ENCODE measurements at places on chromosomes 11 and 22.
A peak's percentile ranks its signal among the peaks of the same experiment; 100 is the strongest.

- H3K4me1 ChIP-seq = no peaks in the 10 kb centered on the region
- ATAC-seq = no peak
- no peaks in the 10 kb centered on the region for H3K36me3 ChIP-seq
- no peak overlapping the region for H3K4me3 ChIP-seq
- H3K27ac ChIP-seq = no peak overlapping the region
- H3K27me3 ChIP-seq = no peaks in the 10 kb centered on the region
Observed at GRCh38 chr11:27553186-27553585, 46.6 kb upstream of the LIN7C start.

GRCh38 chr11:134639586-134640330, 227.7 kb upstream of the B3GAT1 start:
- ATAC-seq = no peak
- H3K36me3 ChIP-seq = no peaks in the 10 kb centered on the region
- H3K4me3 ChIP-seq = no peak overlapping the region
- H3K4me1 ChIP-seq = peaks cover 7% of the 10 kb centered on the region
- H3K27me3 ChIP-seq = peaks cover 29% of the 10 kb centered on the region
- H3K27ac ChIP-seq = no peak overlapping the region

- H3K27me3 ChIP-seq = peaks cover 39% of the 10 kb centered on the region
- peak; percentile 82 for ATAC-seq
- no peaks in the 10 kb centered on the region for H3K36me3 ChIP-seq
Observed at GRCh38 chr11:18768472-18768901, 23.1 kb downstream of the PTPN5 start.

- no peak overlapping the region for H3K27ac ChIP-seq
- no peak overlapping the region for H3K4me3 ChIP-seq
- no peaks in the 10 kb centered on the region for H3K27me3 ChIP-seq
- no peaks in the 10 kb centered on the region for H3K4me1 ChIP-seq
- ATAC-seq = no peak
Observed at GRCh38 chr11:102981324-102981910, 25.9 kb upstream of the MMP13 start.

- no peaks in the 10 kb centered on the region for H3K4me1 ChIP-seq
- no peak for ATAC-seq
- no peaks in the 10 kb centered on the region for H3K27me3 ChIP-seq
Observed at GRCh38 chr11:39617971-39618370, 1841.5 kb downstream of the LRRC4C start.

- no peak overlapping the region for H3K27ac ChIP-seq
- no peak for ATAC-seq
- H3K27me3 ChIP-seq = no peaks in the 10 kb centered on the region
- H3K4me1 ChIP-seq = no peaks in the 10 kb centered on the region
- H3K4me3 ChIP-seq = no peak overlapping the region
Observed at GRCh38 chr22:30596199-30596598, 4.5 kb upstream of the PES1 start.

DNA sequence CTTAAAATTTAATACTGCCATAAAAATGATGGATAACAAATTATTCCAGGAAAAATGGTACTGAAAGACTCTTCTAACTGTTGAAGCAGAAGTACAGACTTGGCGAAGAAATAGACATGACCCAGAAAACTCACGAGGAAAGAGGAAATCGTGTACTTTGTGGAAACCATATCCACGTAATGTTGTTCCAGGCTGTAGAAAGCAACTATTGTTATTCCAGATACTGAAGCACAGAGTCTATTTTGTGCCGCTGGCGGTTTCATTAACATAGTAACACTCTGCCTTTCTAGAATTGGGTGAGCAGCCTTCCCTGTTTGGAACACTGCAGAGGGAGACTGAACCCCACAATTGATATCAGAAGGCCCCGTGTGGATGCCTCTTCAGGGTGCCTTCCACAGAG, 310.6 kb downstream of the TBC1D22A start:
- H3K4me3 ChIP-seq = no peak overlapping the region
- H3K27ac ChIP-seq = no peak overlapping the region
- H3K36me3 ChIP-seq = peaks cover 82% of the 10 kb centered on the region

DNA sequence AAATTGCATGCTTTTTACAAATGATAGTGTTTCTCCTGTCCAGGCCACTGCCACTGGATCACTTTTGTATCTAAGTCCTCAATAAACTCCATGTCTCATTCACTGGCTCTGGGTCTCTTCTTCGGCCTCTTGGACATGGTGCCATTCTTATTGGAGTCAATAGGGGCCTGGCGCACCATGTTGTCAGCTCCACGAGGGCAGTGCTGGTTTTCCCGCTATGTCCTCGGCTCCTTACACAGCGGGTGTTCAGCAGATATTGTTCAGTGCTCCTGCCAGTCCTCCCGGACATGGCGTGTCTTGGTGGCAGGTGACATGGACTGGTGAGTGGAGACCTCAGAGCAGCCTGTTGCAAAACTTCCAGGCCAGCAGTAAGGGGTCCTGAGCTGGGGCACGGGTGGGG, 3.6 kb upstream of the FAM118A start:
- peaks cover 26% of the 10 kb centered on the region for H3K4me1 ChIP-seq
- no peak for ATAC-seq
- H3K36me3 ChIP-seq = no peaks in the 10 kb centered on the region
- no peaks in the 10 kb centered on the region for H3K27me3 ChIP-seq
- no peak overlapping the region for H3K4me3 ChIP-seq
- no peak overlapping the region for H3K27ac ChIP-seq

GRCh38 chr11:47466701-47467250, 17.8 kb upstream of the RAPSN start:
- H3K4me1 ChIP-seq = peaks cover 7% of the 10 kb centered on the region
- H3K4me3 ChIP-seq = no peak overlapping the region
- H3K36me3 ChIP-seq = peaks cover 51% of the 10 kb centered on the region
- no peaks in the 10 kb centered on the region for H3K27me3 ChIP-seq
- ATAC-seq = no peak
- peak overlapping the region; percentile 61 for H3K27ac ChIP-seq

- peak overlapping the region; percentile 23 for H3K27ac ChIP-seq
- H3K4me1 ChIP-seq = peaks cover 17% of the 10 kb centered on the region
- ATAC-seq = no peak
- H3K4me3 ChIP-seq = no peak overlapping the region
- H3K36me3 ChIP-seq = peaks cover 16% of the 10 kb centered on the region
Observed at GRCh38 chr11:72758690-72759389, 6.6 kb upstream of the ARAP1 start.

DNA sequence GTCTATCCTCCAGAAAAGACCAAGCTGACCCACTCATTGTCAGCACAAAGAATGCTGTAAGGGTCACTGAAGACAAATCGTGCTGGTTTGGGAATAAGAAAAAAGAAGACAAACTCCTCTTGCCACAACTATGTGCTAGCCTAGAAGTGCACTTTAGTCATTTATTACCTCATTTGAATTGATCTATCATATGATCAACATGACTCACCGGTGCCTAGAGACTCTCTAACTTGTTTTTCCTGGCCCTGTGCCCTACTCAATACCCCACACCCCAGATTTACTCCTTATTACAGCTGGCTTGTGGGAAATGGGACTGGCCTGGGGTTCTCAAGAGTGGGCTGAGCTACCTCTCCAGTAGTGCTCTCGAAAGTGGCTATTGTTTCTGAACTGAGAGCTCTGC, 35.9 kb upstream of the HORMAD2 start:
- no peaks in the 10 kb centered on the region for H3K4me1 ChIP-seq
- no peak overlapping the region for H3K4me3 ChIP-seq
- no peaks in the 10 kb centered on the region for H3K27me3 ChIP-seq
- no peaks in the 10 kb centered on the region for H3K36me3 ChIP-seq

GRCh38 chr22:28441720-28442263, 237.8 kb downstream of the TTC28 start:
- H3K27me3 ChIP-seq = peaks cover 35% of the 10 kb centered on the region
- no peak for ATAC-seq
- H3K4me3 ChIP-seq = peak overlapping the region; percentile 35
- H3K4me1 ChIP-seq = peaks cover 17% of the 10 kb centered on the region
- H3K27ac ChIP-seq = no peak overlapping the region
- H3K36me3 ChIP-seq = no peaks in the 10 kb centered on the region

DNA sequence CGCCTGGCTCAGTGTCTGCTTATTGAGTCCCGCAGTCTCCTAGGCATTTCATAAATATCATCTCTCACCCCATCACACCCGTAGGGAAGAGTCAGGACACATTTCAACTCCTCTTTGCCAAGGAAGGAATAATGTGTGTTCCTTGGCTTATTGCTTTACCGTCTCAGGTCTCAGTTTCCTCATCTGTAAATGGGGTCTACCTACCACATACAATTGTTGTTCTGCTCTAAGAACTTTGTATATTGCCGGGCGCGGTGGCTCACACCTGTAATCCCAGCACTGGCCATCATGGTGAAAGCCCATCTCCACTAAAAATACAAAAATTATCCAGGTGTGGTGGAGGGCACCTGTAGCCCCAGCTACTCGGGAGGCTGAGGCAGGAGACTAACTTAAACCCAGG, 3.1 kb upstream of the THRSP start:
- H3K27me3 ChIP-seq = no peaks in the 10 kb centered on the region
- H3K36me3 ChIP-seq = peaks cover 10% of the 10 kb centered on the region
- no peak overlapping the region for H3K27ac ChIP-seq
- no peak for ATAC-seq
- H3K4me1 ChIP-seq = no peaks in the 10 kb centered on the region
- no peak overlapping the region for H3K4me3 ChIP-seq

GRCh38 chr22:49727191-49727880, 100.3 kb downstream of the BRD1 start:
- peaks cover 11% of the 10 kb centered on the region for H3K4me1 ChIP-seq
- H3K27me3 ChIP-seq = peaks cover 89% of the 10 kb centered on the region

- H3K36me3 ChIP-seq = no peaks in the 10 kb centered on the region
- H3K27me3 ChIP-seq = peaks cover 19% of the 10 kb centered on the region
- H3K27ac ChIP-seq = no peak overlapping the region
- ATAC-seq = no peak
Observed at GRCh38 chr22:27419473-27419872, 382.1 kb downstream of the MN1 start.

DNA sequence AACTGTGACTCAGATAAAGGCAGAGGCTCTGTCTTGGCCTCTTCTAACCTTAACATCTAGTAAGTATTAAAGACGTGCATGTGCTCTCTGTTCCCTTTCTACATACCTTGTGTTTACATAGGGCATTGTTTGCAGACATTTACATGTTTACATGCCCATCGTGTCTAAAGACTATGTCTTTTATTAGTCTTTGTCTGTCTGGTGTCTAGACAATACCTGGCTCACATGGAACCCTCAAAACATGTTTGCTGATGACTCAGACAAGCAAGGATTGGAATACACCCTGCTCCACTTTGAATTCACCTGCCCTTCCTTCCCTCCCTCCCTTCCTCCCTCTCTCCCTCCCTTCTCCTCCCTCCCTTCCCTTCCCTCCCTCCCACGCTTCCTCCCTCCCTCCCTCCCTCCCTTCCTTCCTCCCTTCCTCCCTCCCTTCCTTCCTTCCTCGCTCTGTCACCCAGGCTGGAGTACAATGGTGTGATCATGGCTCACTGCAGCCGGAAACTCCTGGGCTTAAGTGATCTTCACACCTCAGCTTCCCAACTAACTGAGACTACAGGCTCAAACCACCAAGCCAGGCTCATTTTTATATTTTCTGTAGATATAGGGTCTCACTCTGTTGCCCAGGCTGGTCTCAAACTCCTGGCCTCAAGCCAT, 23.7 kb upstream of the SORL1-AS1 start:
- H3K27ac ChIP-seq = no peak overlapping the region
- H3K36me3 ChIP-seq = no peaks in the 10 kb centered on the region
- no peaks in the 10 kb centered on the region for H3K27me3 ChIP-seq

DNA sequence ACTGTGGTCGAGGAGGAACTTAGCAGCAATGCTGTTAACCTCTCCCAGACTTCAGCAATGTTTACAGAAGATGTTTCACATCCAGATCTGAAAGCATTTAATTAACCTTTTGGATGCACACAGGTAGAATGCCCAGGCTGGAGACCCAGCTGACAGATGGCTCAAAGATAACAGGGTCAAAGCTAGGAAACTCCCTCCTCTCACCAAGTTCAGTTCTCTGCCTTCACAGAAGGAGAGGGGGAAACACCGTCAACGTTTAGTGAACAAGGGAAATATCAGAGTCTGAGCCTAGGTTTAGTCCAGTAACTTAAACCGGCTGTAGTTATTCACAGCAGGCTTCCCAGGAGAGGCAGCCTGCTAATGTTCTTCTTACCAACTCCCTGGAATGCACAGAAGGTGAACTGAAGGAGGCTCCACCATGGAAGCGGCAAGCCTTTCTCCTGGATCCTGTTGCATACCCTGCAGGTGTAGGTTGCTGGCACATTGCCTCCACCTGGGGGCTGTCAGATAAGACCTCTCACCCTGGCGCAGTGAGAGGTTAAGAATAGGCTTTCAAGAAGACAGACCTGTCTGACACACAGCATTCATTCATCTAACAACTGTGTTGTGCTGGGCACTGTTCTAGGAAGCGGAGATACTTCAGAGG, 23.5 kb upstream of the ANKK1 start:
- no peak overlapping the region for H3K4me3 ChIP-seq
- H3K4me1 ChIP-seq = no peaks in the 10 kb centered on the region
- H3K36me3 ChIP-seq = peaks cover 81% of the 10 kb centered on the region
- H3K27me3 ChIP-seq = no peaks in the 10 kb centered on the region
- no peak overlapping the region for H3K27ac ChIP-seq

GRCh38 chr22:36386351-36386899, 1.3 kb downstream of the MYH9 start:
- H3K27ac ChIP-seq = peak overlapping the region; percentile 89
- H3K36me3 ChIP-seq = peaks cover 38% of the 10 kb centered on the region
- no peaks in the 10 kb centered on the region for H3K27me3 ChIP-seq
- ATAC-seq = peak; percentile 63
- peak overlapping the region; percentile 99 for H3K4me3 ChIP-seq

DNA sequence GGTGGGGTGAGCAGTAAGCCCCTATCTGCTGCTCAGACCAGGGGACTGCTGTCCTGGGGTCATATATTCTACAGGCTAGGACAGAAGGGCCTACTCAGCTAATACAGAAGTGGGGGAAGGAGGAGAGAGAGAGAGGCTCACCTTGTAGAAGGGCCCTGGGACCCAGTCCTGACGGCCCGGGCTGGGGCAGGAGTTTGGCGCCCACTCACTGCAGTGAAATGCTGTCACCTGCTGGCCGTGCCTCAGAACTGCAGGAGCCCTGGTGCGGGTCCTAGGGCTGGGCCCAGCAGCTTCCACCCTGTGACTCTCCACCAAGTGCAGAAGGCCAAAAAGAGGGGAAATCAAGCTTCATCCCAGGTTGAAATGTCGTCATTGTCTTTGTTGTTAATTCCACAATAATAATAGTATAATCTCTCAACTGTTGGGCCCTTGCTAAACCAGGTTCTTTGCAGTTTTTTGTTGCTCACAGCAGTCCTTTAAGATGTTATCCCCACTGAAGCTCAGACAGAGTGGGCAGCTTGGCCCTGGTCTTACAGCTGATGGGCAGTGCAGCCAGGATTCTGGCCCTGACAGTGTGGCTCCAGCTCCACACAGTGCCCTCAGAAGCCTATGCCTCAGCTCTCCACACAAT, 29.6 kb downstream of the TRIM29 start:
- H3K36me3 ChIP-seq = no peaks in the 10 kb centered on the region
- peaks cover 64% of the 10 kb centered on the region for H3K27me3 ChIP-seq
- peak; percentile 61 for ATAC-seq
- no peak overlapping the region for H3K4me3 ChIP-seq
- no peak overlapping the region for H3K27ac ChIP-seq
- H3K4me1 ChIP-seq = no peaks in the 10 kb centered on the region

DNA sequence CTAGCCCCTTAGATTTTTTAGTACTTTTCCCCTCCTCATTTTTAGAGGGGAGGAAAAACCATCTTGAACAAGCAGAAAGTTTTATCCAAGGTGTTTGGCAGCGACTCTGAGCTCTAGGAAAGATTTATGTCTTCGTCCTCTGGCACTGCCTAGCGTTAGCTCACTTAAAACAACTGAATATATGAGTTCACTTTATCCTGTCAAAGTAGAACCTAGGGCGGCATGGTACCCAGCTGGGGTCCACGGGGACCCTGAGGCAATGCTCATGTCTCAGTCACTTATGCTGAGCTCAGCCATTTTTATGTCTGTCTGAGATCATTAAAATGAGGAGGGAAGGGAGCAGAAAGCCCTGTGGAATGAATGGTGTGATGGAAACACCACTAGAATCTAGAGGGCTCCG, 14.2 kb upstream of the VSIG10L2 start:
- H3K36me3 ChIP-seq = no peaks in the 10 kb centered on the region
- H3K4me1 ChIP-seq = no peaks in the 10 kb centered on the region
- no peak for ATAC-seq
- no peak overlapping the region for H3K4me3 ChIP-seq

Data from stimulated activated memory B cell treated with anti-CD40 and anti-IgM and Interleukin-4, amounts not matched to agents 10 μg/mL and 1 μg/mL and 100 μg/mL, for 72 hours (primary cell).